ENCODE measurements at places on chromosomes 2 and 18.

DNA sequence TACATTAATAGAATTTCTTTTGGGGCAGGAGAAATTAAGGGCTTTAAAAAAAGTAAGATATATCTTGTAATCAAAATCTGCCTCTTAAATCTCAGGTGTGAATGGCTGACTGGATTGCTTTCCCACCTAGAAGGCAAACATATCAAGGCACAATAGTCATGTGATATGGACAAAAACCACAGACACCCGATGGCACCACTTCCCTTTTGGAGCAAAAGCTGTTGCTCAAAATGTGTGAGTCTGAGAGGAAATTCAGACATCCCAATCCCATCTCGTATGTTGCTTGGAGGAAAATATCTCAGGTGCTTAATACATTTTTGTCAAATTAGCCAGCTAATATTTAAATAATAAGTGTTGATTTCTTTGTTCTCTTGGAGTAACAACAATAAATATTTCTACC, 120.7 kb downstream of the KCNF1 start:
- DNase-seq = no peak

DNA sequence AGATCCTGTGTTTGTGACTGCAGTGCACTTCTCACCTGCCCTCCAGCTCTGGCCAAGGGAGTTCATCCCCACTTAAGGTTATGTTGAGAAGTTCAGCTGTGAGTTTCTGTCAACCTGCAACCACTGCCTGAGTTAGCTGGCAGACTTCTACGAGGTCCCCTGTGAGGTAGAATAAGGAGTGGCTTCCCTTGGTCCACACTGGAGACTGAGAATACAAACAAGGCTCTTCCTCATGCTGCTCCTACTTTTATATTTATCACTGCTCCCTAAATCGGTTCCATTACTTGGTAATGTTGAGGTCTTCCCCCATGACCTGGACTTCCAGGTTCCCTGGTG, 353.2 kb upstream of the CWC22 start:
- DNase-seq = no peak

- DNase-seq = no peak
Observed at GRCh38 chr2:235007664-235008457, 56.0 kb downstream of the SH3BP4 start.

DNA sequence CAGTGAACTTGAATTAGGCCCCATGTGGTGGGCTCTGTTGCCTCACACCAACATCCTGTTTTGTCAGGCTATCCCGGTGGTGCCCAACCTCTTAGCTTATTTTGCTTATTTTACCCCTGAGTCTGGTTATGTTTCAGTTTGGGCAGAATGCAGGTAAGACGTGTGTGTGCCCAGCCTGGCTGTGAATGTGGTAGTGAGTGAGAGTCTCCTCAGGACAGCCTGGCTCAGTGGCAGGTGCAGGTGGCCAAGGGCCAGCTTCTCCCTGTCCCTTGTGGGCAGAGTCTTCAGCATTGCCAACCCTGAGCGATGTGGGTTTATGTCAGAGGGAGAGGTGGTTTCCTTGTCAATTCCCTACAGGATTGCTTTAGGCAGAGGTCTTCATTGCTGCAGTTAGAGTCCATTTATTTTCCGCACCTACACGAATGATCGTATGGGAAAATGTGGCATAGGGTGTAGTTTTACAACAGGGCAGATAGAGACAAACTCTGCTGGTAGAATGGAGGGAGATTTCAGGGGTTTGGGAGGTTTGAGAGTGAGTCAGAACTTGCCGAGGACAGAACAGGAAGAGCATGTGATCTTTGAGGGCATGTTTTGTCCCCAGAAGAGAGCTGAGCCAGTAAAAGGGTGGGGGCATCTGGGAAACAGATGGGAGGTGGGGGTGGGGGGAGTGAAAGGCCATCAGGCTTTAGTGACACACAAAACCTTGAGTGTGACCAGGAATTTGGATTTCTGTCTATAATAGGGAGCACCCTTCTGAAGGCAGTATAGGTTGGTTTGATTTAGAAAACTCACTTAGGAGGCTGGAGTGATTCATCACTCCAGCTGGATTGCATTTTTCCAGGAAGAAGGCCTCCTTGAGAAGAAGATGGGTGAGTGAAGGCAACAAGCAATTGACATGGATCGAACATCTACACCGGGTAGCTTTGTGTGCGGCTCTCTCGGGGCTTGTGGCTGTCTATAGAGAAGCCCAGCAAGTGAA, 156.2 kb upstream of the CELF4 start:
- DNase-seq = no peak

DNA sequence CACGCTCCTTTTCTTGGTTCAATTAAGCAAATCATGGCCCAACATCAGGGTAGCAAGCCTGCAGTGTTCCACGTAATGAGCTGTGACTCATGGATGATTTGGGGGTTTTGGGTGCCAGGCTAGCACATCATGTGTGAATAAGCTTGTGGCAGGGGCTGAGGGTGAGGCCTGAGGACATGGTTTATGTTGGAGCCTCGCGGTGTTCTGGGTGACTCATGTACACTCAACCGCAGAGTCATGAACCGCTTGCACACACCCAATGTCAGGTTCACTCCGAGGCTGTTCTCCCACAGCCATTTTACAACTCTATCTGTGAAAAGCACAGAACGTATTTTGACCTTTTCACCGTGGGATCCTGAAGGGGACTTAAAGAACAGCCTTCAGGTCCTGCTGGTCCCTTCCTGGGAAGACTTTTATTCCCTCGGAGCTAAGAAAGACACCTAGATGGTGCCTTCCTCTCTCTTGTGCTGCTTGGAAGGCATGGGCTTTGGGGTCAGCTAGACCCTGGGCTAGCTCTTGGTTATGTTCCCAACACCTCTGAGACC, 139.9 kb upstream of the ZEB2 start:
- DNase-seq = peak; percentile 97

GRCh38 chr2:132849118-132849517, 179.1 kb upstream of the LYPD1 start:
- DNase-seq = peak; percentile 22

DNA sequence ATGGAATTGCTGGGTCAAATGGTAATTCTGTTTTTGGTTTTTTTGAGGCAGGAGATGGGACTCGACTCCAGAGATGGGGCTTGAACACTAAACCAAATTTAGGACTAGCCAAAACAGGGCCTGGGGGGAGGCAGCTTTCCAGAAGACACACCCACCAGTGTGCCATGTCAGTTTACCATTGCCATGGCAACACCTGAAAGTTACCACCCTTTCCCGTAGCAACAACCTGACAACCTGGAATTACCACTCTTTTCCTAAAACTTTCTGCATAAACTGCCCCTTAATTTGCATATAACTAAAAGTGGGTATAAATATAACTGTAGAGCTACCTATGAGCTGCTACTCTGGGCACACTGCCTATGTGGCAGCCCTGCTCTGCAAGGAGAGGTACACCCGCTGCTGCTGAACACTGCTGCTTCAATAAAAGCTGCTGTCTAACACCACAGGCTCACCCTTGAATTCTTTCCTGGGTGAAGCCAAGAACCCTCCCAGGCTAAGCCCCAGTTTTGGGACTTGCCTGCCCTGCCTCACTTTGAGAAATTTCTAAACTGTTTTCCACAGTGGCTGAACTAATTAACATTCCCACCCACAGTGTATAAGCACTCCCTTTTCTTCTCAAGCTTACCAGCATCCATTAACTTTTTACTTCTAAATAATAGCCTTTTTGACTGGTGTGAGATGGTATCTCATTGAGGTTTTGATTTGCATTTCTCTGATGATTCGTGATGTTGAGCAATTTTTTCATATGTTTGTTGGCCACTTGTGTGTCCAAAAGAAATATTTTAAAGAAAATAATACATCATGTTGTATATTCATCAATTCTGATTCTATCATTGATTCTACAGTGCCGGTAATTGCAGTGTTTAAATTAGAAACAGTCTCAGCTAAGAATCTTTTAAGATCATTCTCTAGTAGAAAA, 10.6 kb downstream of the CDK15 start:
- DNase-seq = no peak

DNA sequence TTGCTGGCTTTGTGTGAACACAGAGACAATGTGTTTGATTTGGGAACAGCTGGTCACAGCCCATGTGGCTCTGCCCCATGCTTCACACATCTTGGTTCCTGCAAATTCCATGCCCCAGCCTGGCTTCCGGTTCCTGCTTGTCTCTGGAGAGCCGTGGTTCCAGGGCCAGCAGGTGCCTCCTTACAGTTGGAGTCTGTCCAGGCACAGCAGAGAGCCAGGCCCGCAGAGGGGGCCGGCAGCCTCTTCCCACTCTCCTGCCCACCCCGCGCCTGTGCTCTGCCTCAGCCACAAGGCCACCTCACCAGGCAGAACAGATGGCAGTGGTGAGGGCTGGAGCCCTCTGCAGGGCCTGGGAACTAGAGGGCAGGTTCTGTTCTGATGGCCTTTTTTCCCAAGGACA, 81.5 kb downstream of the LDLRAD4 start:
- DNase-seq = no peak

- no peak for DNase-seq
Observed at GRCh38 chr2:208354964-208355381, 51.6 kb upstream of the PTH2R start.

DNA sequence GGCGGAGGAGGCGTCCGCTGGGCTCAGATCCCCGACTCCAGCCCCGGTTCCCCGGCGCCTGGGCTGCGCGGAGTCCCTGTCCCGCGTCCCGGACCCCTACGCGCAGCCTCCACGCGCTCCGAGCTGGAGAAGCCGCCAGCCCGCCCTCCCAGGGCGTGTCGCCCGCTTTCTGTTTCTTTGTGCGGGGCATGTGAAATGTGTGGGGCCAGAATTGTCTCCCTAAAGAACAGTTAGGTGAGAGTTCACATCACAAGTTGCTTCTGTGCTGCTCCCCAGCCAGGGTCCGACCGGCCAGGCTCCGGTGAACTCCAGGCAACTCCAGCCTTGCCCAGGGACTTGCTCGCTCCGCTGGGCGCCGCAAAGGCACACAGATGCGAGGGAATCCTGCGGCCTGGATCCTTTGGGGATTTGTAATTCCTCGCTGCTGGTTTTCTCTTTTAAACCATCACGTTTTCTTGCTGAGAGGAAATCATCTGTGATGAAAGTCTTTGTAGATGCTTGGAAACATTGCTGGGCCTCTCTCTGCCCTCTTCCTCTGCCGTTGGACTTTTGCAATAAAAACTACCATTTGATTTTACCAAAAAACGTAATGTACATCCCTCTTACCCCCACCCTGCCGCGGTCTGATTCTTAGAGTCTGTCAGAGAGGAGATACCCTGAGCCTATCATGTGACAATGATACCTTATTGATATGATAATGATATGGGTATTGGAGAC, 631 bp downstream of the GYPC start:
- peak; percentile 42 for DNase-seq

DNA sequence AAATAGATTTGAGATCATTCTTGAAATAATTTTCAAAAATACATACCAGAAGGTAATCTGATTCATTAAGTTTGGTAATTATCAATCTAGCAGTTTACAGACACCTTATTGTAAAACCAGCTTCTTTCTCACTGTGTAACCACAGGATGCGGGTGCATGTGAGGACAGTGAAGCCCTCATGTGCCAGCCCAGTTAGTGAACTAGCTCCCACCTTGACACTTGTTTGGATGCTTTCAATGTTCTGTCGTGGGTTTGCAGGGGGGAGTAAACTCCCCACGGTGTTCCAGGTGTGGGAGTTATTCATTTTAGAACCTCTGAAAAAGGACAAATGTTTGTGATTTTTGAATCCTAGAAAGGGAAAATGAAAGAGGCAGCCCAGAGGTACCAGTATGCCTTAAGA, 59.0 kb downstream of the WDSUB1 start:
- no peak for DNase-seq

GRCh38 chr2:13480057-13480456, 763.3 kb downstream of the TRIB2 start:
- DNase-seq = no peak

GRCh38 chr2:108612514-108613183, 78.4 kb downstream of the LIMS1 start:
- DNase-seq = no peak

DNA sequence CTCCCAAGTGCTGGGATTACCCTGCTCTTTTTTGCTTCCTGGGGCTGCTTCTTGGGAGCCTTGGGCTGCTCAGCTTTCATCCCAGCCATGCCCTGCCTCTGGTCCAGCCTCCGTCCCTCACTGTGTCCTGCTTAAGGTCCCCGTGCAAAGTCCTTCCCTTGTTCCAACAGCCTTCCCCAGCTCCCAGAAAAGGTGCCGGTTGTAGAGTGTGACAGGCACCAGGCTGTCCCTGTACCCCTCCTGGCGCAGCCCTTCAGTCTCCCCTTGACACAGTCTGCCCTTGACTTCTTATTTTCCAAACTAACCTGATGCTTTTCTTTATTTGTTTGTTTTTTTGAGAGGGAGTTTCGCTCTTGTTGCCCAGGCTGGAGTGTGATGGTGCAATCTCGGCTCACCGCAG, 20.1 kb upstream of the ALPI start:
- no peak for DNase-seq

DNA sequence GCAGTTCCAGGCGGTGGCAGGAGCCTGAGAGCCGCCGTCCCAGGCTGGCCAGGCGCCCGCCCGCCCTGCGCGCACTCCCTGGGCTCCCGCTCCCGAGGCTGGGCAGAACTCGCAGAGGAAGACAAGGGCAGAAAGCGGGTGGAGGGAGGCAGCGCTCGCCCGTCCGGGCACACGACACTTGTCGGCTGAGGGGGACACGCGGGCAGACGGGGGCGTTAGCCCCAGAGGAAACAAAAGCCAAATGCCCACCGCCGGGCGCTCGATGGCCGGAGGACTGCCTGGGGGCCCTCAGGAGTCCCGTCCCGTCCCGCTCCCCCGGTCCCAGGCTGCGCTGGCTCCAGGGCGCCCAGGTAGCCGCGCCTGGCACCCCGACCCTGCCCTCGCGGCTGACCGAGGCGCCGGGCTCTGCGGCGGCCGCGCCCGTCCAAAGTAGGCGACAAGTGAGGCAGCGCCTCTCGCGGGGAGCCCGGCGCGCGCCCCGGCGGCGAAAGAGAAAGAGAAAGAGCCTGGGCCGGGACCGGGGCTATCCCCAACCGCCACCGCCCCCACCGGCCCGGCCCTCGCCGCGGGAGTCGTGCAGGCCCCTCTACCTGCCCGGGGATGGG, 491 bp downstream of the L3MBTL4 start:
- peak; percentile 12 for DNase-seq

DNA sequence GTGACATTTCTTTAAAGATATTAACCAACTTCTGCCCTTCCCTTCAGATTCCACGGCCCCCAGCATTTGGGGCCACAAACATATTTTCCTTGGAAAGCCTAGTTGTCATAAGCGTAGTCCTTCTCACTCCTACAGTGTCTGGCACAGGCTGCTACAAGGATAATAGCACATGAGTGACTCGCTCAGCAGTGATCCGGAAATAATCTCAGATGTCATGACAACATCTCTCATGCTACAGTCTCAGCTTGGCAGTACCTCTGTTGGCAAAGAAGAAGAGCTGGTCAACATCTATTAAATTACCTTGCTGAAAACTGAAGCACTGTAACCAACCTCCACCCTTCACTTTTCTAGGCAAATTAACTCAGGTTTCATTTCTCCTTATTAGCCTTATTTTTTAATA, 351.7 kb downstream of the RAD51AP2 start:
- DNase-seq = peak; percentile 38

GRCh38 chr2:160358046-160358445, 135.6 kb downstream of the RBMS1 start:
- peak; percentile 79 for DNase-seq
